ENCODE measurements at places on chromosomes 7 and 10. TPM values are rescaled to one million over a fixed set of nuclear protein-coding genes. Genes with fewer than 3 reads are reported as not detected.

DNA sequence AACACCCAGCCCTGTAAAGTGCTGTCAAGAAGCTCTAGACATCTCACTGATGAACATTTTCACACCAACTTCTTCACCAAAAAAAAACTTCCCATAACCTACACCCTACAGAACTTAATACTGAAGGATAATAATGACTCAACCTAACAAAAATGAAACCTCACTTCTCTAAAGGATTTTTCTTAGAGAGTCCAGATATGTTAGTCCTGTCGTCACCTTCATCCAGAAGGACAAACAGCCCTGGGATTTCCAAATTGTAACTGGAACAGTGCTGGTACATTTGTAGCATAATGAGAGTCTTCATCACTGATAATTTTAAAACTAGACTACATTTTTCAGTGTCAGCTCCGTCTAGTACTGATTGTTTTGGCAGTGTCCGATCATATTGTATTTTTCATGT, 528.6 kb upstream of the CELF2 start:
- no peaks in the 10 kb centered on the region for H3K4me1 ChIP-seq
- H3K27ac ChIP-seq: no peak overlapping the region
- no peak overlapping the region for H3K4me3 ChIP-seq
- no peak for DNase-seq

The SLC25A40 gene
- 43.7 TPM for total RNA-seq

GRCh38 chr10:60677531-60678129, 100.6 kb upstream of the CDK1 start:
- H3K27ac ChIP-seq: no peak overlapping the region
- no peaks in the 10 kb centered on the region for H3K27me3 ChIP-seq
- H3K4me1 ChIP-seq: no peaks in the 10 kb centered on the region
- no peak for DNase-seq
- no peak overlapping the region for H3K4me3 ChIP-seq

The ABCB8 gene
- 49.8 TPM for total RNA-seq

The JAKMIP3 gene
- 1.5 TPM for total RNA-seq

The SGCE gene
- 32.0 TPM for total RNA-seq

GRCh38 chr10:57788117-57788516, 479.6 kb downstream of the IPMK start:
- H3K4me3 ChIP-seq: no peak overlapping the region
- H3K27ac ChIP-seq: no peak overlapping the region
- no peaks in the 10 kb centered on the region for H3K4me1 ChIP-seq

DNA sequence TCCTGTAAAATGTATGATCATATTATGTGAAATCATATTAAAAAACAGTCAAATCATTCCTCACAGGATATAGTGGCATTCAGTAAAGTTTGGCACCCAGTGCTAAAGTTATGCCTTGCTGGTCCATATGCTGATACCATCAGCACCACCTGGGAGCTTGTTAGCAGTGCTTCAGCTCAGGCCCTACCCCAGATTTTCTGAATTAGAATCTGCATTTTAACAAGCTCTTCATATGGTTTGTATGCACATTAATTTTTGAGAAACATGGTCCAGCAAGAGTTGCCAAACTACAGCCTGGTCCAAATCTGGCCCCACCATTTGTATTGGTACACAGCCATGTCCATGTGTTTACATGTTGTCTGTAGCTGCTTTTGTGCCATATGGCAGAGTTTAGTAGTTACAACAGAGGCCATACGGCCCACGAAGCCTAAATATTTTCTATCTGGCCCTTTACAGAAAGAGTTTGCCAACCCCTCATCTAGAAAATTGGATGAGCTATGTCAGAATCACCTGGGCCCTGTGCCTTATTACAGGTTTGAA, 30.1 kb downstream of the RAB18 start:
- H3K36me3 ChIP-seq: peaks cover 4% of the 10 kb centered on the region
- no peak overlapping the region for H3K4me3 ChIP-seq
- no peaks in the 10 kb centered on the region for H3K4me1 ChIP-seq
- H3K27ac ChIP-seq: no peak overlapping the region

- no peaks in the 10 kb centered on the region for H3K4me1 ChIP-seq
- no peak overlapping the region for H3K4me3 ChIP-seq
- no peak overlapping the region for H3K27ac ChIP-seq
These were observed 31.1 kb upstream of the YAE1 start for GRCh38 chr7:39535064-39535463.

DNA sequence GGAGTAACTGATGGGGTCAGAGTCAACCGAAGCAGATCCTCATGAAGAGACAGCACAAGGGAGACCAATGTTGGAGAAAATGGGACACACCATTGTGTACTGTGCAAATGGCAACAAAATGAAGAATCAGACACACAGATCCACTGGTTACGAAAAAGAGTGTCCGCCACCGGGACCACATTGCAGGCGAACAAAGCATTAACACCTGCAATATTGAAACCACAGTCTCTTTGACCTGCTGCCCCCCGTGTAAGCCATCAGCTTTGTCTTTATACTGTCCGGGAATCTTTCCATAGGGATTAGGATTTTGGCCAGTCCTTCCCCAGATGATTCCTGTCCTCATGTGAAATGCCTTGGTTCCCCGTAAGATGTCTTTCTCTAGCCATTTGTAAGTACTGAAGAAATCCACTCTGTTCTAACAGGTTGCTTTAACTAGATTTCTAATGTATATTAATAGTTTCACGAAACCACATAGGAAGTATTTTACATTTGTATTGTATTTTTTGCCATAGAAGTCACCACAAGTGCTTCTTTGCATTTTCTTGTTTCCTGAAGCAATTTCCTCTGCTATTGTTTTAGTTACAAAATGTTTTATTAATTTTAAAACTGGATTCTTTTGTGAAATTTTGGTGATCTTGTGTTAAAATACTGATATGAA, 140.8 kb upstream of the NFE2L3 start:
- H3K27ac ChIP-seq: no peak overlapping the region
- no peak for DNase-seq
- no peaks in the 10 kb centered on the region for H3K4me1 ChIP-seq
- H3K36me3 ChIP-seq: no peaks in the 10 kb centered on the region

- peaks cover 4% of the 10 kb centered on the region for H3K27me3 ChIP-seq
- no peak for DNase-seq
- H3K36me3 ChIP-seq: no peaks in the 10 kb centered on the region
These were observed 66.5 kb upstream of the EN2 start for GRCh38 chr7:155391414-155391813.

DNA sequence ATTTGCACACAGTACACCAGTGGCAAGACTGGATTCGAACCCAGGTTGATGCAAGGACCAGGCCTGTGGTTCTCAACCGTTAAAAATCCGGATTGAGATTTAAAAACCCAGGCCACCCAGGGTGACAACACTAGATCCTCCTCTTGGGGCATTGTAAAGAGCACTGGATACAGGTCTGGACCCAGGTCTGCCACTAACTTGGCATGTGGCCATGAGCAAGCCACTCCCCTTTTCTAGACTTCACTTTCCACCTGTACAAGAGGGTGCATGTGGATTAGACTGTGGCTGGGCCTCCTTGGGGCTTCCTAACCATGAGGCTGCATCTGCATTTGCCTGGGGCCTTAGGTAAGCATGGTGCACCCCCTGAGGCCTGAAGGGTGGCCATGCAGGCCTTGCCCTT, 21.7 kb upstream of the SLC29A3 start:
- no peak for DNase-seq
- H3K27me3 ChIP-seq: peaks cover 4% of the 10 kb centered on the region
- H3K4me1 ChIP-seq: no peaks in the 10 kb centered on the region
- no peak overlapping the region for H3K4me3 ChIP-seq
- H3K27ac ChIP-seq: no peak overlapping the region

- no peak overlapping the region for H3K4me3 ChIP-seq
- no peak overlapping the region for H3K27ac ChIP-seq
- no peaks in the 10 kb centered on the region for H3K27me3 ChIP-seq
- no peaks in the 10 kb centered on the region for H3K36me3 ChIP-seq
- no peak for DNase-seq
These were observed 42.3 kb downstream of the PTTG1IP2 start for GRCh38 chr7:90511776-90512175.

DNA sequence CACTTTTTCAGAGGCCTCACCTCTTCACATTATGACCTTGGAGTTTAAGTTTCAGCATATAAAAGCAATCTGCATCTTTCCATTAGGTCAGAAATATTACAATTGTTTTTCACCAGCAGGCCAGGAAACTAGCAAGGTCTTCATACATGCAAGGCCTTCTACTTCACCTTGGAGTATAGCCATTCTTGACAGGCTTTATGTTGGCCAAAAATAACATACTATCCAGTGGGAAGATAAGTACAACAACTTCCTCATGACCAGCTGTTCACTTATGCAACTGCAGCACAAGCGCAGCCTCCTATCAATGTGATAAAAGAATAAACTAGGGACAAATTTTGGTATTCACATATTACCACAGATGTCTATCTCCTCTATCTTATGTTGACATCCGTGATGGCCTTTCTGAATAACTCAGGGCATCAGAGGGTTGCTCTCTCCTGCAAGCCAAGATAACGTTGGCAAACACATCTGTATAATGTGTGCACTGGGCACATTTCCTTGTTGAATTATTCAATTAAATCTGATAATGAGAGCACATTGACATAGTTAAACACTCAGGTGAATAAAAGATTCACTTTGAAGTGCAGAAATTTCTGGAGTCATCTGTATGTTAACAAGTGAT, 239.8 kb downstream of the FZD1 start:
- no peak for DNase-seq
- no peak overlapping the region for H3K4me3 ChIP-seq
- H3K27ac ChIP-seq: no peak overlapping the region
- H3K27me3 ChIP-seq: no peaks in the 10 kb centered on the region

The OR2AE1 gene
- total RNA-seq: not detected

DNA sequence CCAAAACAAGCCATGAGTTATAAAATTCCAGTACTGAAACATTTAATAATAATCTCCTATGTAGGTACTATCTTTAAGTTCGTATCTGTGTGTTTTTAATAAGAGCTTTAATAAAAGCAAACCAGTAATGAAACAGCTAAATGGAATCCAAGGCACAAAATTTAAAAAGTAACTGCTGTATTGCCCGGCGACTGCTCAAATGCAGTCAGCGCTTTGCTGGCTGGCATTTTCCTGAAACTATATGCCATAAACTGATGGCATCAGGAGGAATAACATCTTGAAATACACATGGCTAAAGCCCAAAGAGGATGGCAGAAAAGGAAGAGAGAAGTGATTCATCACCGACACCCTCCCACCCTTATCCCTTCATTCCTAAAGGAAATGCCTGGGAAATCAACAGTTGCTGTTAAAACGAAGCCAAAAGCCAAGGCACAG, 133.1 kb downstream of the CUBN start:
- no peak overlapping the region for H3K4me3 ChIP-seq
- no peak for DNase-seq
- H3K4me1 ChIP-seq: peaks cover 4% of the 10 kb centered on the region

- H3K36me3 ChIP-seq: no peaks in the 10 kb centered on the region
- no peak for DNase-seq
- peaks cover 20% of the 10 kb centered on the region for H3K27me3 ChIP-seq
- no peaks in the 10 kb centered on the region for H3K4me1 ChIP-seq
These were observed 438.6 kb upstream of the GALNT17 start for GRCh38 chr7:70693321-70693685.

GRCh38 chr7:115276791-115277190, 354.9 kb downstream of the MDFIC start:
- no peaks in the 10 kb centered on the region for H3K27me3 ChIP-seq
- DNase-seq: no peak
- H3K4me1 ChIP-seq: no peaks in the 10 kb centered on the region
- H3K36me3 ChIP-seq: no peaks in the 10 kb centered on the region
- no peak overlapping the region for H3K27ac ChIP-seq

The METTL27 gene
- total RNA-seq: 3.4 TPM

The KIAA1549 gene
- 14.1 TPM for total RNA-seq

The IKZF1 gene
- 0.77 TPM for total RNA-seq

Data from Panc1 (cell line).